HL-60 (cell line): ENCODE measurements at places on chromosomes 1 and 21.
A peak's percentile ranks its signal among the peaks of the same experiment; 100 is the strongest.

DNA sequence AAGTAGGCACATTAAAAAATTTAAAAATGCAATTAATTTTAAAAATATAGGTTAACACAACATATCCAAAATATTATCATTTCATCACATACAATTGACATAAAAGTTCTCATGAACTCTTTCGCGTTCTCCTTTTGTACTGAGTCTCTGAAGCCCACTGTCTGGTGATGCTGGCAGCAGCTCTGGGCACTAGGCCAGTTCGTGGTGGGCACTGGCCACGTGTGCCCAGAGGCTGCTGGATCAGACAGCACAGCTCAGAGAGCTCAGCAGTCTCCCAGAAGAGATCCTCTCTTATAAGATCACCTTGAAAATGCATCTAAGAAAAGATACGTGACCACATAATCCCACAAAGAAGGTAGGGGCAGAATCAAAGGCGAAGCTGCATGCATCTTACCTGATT lies 9.9 kb downstream of the CEP104 start:
- no peak for DNase-seq

DNA sequence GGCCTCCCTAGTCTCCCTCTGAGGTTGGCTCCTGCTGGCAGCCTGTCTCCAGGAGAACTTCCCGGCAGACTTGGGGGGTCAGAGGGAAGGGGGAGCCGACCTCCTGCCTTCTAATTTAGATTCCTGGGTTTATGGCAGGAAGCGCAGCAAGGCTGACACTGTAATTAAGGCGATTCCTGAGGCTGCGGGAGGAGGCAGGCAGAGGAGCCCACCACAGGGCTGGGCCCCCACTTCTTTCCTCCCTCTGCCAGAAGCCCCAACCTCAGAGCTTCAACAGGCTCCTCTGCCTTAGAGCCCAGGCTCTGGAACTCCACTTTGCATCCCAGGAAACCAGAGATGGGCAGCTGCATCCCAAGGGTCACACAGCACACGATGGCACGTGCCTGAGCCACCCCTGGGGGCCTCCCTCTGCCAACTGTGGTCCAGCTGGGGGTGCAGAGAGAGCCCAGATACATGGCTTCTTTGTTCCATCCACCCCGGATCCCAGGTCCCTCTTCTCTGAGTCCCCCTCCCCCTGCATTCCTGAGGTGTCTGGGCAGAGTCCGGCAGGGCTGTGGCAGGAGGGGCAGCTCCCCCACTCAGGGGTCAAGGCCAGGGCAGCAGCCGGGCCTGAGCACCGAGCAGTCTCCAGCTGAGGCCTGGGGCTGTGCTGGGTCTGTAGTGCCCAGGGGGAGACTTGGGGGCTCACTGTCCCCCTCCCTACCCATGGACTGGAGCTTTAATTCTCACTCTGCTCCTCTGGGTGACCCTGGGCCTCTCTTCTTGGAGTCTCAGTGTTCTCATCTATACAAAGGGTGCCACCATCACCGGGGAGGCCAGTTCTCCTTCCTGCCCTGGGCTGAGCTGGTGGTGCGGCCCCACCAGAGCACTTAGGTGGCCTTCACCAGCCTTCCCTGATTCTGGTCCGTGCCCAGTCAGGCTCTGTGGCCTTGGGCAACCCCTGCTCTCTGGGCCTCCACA lies 39.4 kb upstream of the FAM131C start:
- no peak for DNase-seq

DNA sequence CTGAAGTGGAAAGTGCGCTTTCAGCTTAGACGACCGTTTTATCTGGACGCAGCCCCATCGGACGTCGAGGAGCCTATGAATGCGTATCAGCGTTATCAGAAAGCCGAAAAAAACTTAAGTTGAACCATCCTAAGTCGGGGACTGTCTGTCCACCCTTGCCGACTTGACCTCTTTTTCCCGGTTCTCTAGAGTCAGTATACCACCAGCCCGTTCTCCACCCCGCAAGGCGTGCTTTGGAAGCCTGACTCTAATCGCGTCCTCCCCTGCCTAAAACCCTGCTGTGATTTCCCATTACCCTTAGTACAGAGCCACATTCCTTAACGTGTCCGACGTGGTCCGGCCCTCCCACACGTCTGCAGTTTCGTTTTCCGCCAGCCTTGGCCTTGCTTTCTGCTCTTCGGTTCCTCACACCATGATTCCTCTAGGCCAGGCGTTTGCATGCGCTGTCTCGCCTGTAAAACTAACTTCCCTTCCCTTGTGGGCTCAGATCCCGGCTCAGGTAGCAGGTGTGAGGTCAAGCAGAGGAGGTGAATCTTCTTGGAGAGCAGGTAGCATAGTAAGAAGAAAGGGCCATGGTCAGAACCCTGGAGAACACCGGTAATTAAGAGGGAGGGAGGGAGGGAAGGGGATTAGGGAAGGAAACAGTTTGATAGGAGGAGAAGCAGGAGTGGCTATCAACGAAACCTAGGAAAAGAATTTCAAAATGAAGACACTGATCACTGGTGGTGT lies 865 bp downstream of the ADPRS start:
- DNase-seq: no peak

DNA sequence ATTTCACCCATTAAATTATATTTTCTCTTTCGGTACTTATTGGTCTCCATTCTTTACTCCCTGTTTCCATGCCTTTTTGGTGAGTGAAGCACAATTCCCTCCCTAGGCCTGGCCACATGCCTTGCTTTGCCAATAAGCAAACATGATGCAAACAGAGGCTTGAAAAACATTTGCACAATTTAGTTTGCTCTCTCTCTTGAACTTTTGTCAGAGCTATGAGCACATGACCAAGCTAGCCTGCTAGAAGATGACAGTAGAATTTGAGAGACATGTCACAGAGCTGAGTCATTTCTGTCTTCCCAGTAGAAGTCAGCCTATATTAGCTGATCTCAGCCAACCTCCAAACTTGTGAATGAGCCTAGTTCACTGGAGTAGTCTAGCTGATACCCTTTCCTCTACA lies 24.6 kb downstream of the ANGPTL3 start:
- peak; percentile 69 for DNase-seq

DNA sequence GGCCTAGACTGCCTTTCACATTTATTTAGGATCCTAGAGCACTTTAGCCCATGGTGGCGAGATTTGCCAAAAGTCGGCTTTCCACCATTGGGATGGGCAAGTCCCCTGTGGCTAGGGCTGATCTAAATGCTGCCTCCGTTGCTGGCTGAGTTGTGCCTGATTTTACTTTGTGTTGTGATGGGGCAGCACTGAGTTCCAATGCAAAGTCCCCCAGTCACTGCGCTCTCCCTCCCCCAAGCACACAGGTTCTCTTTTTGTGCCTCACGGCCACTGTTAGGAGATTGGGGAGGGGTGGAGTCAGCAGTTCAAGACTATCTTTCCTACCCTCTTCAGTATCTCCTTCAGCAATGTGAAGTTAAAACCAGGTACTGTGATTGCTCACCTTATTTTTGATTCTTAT lies 66.7 kb upstream of the COX20 start:
- no peak for DNase-seq

DNA sequence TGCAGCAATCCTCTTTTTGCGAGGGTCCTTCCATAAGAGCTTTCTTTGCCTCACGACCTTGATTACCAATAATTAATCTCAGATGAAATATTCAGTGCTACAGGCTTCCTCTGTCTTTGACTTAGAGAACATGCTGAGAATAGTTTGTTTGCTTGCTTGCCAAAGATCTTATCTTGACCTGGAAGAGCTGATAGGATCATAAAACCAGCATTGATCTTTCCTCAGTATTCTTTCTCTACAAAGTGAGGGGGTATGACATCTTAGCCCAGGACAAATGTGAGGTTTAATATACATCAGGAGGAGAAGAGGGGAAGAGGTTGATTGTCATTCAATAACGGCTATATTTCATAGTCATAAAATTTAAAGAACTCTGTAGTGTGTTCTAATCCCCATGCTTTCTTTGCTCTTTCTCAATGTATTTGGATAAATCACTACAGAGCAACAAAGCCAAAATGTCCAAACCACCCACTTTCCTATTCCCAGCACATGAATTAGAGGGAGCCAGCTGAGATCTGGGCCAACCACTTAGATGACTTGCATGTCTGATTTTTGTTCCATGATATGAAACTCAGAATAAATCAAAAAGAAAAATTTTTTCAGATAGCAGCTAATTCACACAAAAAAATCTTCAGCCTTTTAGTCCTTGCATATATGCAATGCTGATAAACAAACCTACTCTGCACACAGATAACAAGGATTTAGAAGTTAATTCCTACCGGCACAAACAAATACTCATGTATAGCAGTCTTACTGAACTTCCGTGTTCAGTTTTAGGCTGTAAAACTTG lies 50.5 kb upstream of the IPO9 start:
- no peak for DNase-seq

- DNase-seq: no peak
Measured at GRCh38 chr1:51551848-51552296, 32.8 kb upstream of the EPS15 start.

GRCh38 chr21:25901330-25901979 lies 166.7 kb downstream of the GABPA start:
- no peak for DNase-seq

DNA sequence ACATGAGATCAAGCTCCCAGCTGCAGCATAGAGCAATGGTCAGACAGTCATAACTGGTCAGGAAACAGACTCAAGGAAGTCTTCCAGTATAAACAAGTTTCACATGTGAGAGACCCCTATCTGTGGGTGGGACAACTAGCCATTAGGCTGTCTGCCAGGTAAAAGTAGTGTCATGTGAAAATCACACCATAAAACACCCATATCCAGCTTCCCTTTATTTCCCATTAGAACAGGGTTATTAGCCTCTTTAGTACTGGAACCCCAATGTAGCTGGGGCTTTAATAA lies 426.7 kb downstream of the KCNT2 start:
- no peak for DNase-seq

GRCh38 chr1:108699375-108700332 lies 7.5 kb downstream of the PRPF38B start:
- DNase-seq: no peak

DNA sequence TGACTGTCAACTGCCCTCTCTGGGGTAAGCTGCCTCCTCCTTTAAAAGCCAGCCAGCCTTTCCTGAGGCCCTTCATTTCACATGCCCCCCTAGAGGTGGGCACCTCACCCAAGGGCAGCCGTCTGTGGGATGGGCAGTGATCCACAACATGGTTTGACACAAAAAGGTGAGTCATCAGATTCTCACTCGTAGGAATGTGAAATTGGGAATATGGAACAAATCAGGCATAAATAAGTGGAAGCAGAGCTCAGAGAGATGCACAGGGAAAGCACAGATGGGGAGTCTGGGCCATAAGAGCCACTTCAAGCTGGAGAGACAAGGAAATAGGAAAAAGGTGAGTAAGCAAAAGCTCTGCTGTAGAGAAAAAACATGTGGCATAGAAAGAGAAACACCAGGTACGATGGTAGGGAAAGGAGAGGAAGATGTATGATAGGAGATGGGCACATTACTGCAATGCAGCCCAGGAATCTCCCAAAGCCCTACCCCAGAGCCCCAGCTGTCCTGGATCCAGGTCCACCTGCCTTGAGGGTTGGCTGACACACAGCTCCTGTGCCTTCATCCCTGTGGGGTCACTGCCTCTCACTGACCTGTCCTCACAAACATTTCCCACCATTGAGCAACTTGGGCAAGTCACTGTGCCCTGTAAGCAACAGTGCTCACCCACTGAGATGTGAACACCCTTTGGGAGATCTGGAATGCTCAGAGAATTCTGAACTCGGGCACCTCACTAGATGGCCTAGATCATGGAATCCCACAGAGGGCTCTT lies 86.6 kb downstream of the ASTN1 start:
- DNase-seq: no peak

DNA sequence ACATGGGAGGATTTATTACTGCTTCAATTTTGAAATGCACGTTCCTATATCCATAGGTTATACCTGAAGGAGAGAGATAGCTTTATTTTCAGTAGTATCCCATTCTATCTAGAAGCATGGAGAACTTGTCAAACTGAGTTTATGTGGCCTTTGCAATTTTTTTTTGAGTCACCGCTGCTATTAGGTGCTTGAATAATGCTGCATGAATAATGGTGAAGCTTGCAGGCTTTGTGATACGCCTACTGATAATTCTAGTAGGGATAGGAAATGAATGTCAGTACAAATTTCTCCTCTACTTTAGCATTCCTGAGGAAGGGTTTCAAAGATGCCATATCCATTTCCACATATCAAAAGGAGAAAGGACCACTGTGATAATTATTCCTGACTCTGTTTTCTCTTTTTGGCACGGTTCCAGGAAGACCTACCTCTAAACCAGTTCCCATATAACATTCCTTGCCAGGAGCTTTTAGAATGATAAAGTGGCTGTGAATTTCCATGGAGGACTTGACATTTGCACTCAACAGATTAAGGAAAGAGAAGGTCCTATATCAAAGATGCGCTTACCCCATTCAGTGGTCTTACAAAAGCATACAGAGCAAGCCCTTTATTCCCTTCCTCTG lies 83.5 kb downstream of the SPATA46 start:
- no peak for DNase-seq

DNA sequence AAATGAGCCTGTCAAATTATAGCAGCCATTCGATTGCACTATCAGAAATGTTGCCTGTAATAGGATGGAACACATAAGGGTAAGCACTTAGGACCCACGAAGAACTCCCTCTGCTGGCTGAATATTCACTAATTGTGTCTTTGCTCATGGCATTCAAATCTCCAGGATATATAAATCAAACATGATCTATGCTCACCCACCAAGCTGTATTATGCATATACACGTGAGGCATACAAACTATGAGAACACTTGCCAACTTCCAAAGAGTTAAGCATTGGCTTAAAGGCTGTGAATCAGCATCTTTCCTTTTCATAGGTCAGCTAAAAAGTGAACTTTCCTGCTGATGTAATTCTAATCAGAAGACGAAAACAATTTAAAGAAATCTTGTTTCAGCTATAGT lies 34.5 kb downstream of the TMPRSS15 start:
- no peak for DNase-seq

GRCh38 chr1:204854286-204854685 lies 16.4 kb upstream of the NFASC start:
- DNase-seq: no peak

- no peak for DNase-seq
Measured at GRCh38 chr1:111446546-111446945, 2.5 kb downstream of the WDR77 start.

- DNase-seq: peak; percentile 36
Measured at GRCh38 chr1:212782422-212783154, 9.0 kb downstream of the NSL1 start.

GRCh38 chr1:52551507-52552235 lies 1.2 kb downstream of the TUT4 start:
- no peak for DNase-seq

DNA sequence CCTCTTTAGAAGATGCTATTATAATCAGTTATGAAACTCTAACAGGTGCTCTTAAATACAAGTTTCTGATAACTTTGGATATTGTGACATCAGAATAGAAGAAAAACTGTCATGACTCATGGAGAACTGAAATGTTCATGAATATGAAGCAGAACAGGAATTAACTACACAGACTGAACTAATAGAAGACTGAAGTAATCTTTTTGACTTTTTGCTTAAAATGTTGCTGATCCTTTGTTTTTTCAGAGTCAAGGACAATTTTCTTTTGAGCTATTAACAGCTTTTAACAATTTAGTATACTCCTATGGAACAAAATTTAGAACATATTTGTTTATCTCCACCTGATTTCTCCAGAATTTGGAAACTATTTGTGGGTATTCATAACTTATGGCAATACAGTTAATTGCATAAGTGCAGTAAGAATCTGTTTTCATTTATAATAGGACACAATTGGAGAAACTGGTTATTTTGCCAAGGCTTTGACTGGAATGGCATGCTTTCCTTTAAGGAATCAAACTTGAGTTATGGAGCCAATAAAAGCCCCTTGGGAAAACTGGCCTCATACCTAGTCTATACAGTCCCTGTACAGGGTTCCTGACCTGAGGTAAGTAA lies 18.7 kb upstream of the PLA2G5 start:
- DNase-seq: no peak

- no peak for DNase-seq
Measured at GRCh38 chr1:209808059-209808581, 2.2 kb upstream of the IRF6 start.
